Transverse colon (tissue), 4 donors: ENCODE measurements at places on chromosomes 6 and 20. TPM values are rescaled to one million over a fixed set of nuclear protein-coding genes. Genes with fewer than 3 reads are reported as not detected.

The GSTA1 gene
- total RNA-seq: 1.4 TPM

DNA sequence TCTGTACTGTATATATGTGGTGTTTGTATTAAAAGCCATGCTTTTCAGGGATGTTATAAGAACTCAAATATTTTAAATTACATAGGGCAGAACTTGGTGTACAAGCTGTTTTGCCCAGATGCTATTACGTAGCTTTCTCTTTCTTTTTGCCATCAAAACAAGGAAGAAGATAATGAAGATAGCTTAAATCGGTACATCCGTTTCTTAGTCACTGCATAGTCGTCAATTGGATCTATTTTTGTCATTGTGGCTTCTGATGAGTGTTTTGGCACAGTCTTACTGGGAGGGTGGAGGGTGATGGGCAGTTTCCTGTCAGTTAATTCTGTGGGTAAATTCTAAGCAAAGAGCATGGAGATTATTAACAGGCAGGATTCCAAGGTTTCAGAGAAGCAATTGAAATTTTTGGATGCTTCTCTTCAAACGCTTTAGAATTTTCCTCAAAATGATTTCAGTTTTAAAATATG, 649.1 kb upstream of the GJE1 start:
- peak; percentile 47 for DNase-seq

GRCh38 chr20:8780915-8781314, 288.0 kb upstream of the PLCB4 start:
- no peak for DNase-seq

The OR2J3 gene
- total RNA-seq: not detected

- no peak for DNase-seq
Measured at GRCh38 chr20:29452186-29452585, 1805.3 kb upstream of the DEFB115 start.

GRCh38 chr6:125714441-125715090, 34.9 kb upstream of the HEY2 start:
- DNase-seq: peak; percentile 15

DNA sequence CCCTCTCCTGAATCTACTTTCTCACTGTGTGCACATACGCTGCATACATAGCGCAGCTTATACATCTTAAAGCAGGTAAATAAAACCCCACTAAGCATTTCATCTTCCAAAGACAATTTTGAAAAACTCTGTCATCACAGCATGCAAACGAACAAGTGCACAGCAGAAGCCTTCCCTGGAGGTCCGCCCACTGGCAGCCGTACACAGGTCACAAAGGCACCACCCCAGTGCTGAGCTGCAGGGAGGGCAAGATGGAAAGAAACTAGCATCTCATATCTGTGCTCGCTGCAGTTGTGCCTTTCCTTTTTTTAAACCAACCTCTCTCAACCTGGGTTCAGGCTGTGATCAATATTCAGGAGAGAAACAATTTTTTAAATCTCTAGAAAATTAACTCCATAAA, 73.3 kb downstream of the HUS1B start:
- DNase-seq: peak; percentile 28

- no peak for DNase-seq
Measured at GRCh38 chr20:12528104-12528503, 480.7 kb upstream of the SPTLC3 start.

GRCh38 chr20:15320941-15321340, 983.5 kb upstream of the FLRT3 start:
- no peak for DNase-seq

GRCh38 chr6:139882977-139883728, 508.7 kb upstream of the CITED2 start:
- DNase-seq: no peak

GRCh38 chr6:34247481-34248197, 1.2 kb downstream of the SMIM29 start:
- no peak for DNase-seq

DNA sequence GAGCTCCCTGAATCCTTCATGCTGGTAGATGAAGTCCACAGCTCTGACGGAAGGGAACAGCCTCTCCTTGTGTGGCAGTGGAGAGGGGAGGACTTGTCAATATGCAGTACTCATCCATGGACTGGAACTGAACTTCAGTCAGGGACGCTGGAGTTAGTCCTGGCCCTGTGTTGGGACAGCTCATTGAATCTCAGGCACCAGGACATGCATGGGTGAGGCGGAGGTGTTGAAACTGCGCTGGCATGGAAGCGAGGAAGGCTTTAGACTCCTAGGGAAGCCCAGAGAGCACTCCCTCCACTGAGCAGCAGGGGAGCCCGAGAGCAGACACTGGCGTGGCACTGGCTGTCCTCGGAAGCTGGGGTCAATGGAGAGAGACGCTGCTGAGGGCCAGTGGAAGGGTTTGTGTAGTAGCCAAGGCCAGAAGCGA, 161.3 kb upstream of the GGTLC1 start:
- DNase-seq: no peak

DNA sequence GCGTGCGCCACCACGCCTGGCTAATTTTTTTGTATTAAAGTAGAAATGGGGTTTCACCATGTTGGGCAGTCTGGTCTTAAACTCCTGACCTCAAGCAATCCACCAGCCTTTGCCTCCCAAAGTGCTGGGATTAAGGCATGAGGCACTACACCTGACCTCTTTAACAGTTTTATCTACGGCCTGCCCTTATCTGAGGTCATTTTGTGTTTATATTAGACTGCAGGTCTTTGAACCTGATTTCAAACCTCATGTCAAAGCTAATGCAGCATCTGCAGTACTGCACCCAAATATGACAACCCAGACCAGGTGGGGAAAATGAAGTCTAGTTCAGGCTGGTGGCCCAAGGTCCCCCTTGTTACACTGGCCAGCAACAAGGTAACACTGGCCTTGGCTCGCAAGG, 89.3 kb upstream of the ARMC2 start:
- no peak for DNase-seq

The LGSN gene
- total RNA-seq: 0.32 TPM

DNA sequence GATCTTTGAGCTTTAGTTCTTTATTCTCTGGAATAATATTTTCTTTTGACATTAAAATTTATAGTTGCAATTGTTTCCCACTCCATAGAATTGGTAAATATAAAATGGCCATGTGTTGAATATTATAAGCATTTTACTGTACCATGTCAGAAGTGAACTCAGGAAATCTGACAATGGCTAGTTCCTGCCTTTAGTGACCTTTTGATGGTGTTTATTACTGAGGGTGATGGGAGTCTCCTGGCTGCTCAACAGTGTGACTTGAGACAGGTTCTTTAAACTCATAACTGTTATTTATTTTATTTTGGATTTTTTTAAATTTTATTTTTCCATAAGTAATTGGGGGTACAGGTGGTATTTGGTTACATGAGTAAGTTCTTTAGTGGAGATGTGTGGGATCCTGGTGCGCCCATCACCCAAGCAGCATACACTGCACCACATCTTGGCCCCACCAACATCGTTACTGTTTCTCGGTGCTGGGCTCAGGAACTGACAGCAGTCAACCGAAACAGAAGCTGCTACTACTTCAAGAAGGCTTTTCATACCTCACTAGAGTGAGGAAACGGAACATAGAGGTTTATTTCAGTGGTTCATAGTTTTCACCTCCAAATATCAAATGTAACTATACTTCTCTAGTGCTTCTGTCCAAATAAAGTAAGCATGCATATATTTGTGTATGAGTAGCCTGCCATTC, 90.4 kb downstream of the PLEKHG1 start:
- DNase-seq: no peak
